ENCODE measurements at places on chromosomes 12 and 14. TPM values are rescaled to one million over a fixed set of nuclear protein-coding genes. Genes with fewer than 3 reads are reported as not detected.

Gene SNAPC1
- total RNA-seq, result 10.3 TPM

Gene KRT82
- not detected for total RNA-seq

Gene KCNH5
- not detected for total RNA-seq

Gene SLC22A17
- total RNA-seq, result 8.4 TPM

Gene RIPK3
- not detected for total RNA-seq

Gene KCNH3
- total RNA-seq, result 3.2 TPM

Gene OR11G2
- total RNA-seq, result not detected

Gene LAG3
- total RNA-seq, result not detected

Gene ANO4
- total RNA-seq, result not detected

Gene AGAP2
- 0.46 TPM for total RNA-seq

Gene C14orf39
- total RNA-seq, result not detected

Gene TEX52
- total RNA-seq, result not detected

Gene KCNJ8
- total RNA-seq, result 1.4 TPM

Gene FAIM2
- not detected for total RNA-seq

Gene RNU4-1
- total RNA-seq, result not detected

Gene RHEBL1
- total RNA-seq, result 4.3 TPM

Gene MMP17
- total RNA-seq, result 1.0 TPM

Gene FSCB
- not detected for total RNA-seq

Gene KLHL42
- 19.7 TPM for total RNA-seq

Gene TAPBPL
- 3.1 TPM for total RNA-seq

Gene CFAP73
- 5.4 TPM for total RNA-seq

Gene OTOGL
- not detected for total RNA-seq

Gene ENDOU
- total RNA-seq, result not detected

Gene INHBE
- not detected for total RNA-seq

Gene KLRK1
- total RNA-seq, result not detected

Gene FAM222A
- 3.1 TPM for total RNA-seq

Gene ETV6
- total RNA-seq, result 9.1 TPM

Gene IQSEC3
- total RNA-seq, result not detected

Gene HSPB8
- 23.5 TPM for total RNA-seq

Gene ACSS3
- 1.2 TPM for total RNA-seq

Gene NELL2
- 6.7 TPM for total RNA-seq

Gene FOXN4
- total RNA-seq, result not detected

Gene VASH1
- not detected for total RNA-seq

Gene MEG3
- total RNA-seq, result not detected

Measured in Caki2 (cell line).